ENCODE measurements at places on chromosomes 2 and 18.

- no peak for DNase-seq
These were observed 57.9 kb downstream of the COL4A3 start for GRCh38 chr2:227222292-227222691.

DNA sequence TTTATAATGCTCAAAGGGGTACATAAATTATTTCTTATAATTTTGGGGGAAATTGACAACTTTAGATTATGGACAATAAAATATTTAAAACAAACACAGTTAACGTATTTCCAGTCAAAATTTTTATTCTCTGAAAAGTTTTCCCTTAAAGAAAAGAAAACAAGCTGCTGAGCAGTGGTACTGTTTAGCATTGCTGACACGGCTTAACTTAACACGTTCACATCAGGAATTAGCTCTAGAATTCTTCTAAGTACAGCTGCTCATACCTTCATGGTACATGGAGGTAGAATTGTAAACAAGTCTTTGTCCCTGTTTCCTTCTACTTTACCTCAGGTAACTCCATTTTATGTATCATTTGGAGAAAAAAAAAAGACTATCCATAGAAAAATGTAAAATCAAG is 2.0 kb downstream of the SLC38A11 start:
- no peak for DNase-seq

DNA sequence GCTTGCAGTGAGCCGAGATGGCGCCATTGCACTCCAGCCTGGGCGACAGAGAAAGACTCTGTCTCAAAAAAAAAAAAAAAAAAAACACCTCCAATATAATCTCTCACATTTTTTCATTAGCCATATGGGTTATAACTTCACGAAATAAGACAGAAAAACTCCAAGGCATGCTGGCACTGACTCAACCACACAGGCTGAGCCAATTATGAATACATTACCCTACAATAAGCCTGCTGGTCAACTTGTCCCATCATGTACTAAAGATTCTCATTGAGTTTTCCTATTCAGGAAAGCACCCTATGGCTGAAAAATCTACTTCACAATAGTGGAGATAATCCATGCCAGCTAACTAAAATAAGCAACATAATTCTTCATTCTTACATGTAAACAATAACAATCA is 12.8 kb upstream of the MAP3K20 start:
- no peak for DNase-seq

DNA sequence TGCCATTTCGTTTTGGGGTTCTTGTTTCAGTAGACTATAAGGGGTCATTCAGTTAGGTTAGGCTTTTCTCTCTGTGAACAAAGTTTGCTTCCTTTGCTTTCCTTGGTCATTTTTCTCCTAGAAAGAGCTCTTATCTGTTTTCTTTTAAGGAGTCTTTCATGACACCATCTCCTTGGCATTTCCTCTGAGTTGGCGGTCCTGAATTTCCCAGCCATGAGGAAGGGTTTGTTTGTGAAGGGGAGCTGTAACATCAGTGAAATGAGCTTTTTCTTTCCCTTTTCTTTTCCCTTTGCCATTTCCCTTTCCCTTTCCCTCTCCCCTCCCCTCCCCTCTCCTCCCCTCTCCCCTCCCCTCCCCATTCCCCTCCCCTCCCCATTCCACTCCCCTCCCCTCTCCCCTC is 61.7 kb downstream of the MAP4K4 start:
- DNase-seq, result no peak

GRCh38 chr2:200040831-200041230 is 85.4 kb downstream of the MAIP1 start:
- no peak for DNase-seq

- DNase-seq, result no peak
These were observed 34.9 kb upstream of the HPCAL1 start for GRCh38 chr2:10267551-10268465.

GRCh38 chr18:3283908-3284307 is 22.0 kb downstream of the MYL12B start:
- DNase-seq, result no peak

GRCh38 chr2:134319596-134320254 is 65.9 kb downstream of the MGAT5 start:
- no peak for DNase-seq

- DNase-seq, result no peak
These were observed 34.7 kb upstream of the SNTG2 start for GRCh38 chr2:915979-916378.

GRCh38 chr2:188582211-188582610 is 290.5 kb downstream of the GULP1 start:
- no peak for DNase-seq

- DNase-seq, result no peak
These were observed 47.9 kb upstream of the RAB12 start for GRCh38 chr18:8561123-8561910.

DNA sequence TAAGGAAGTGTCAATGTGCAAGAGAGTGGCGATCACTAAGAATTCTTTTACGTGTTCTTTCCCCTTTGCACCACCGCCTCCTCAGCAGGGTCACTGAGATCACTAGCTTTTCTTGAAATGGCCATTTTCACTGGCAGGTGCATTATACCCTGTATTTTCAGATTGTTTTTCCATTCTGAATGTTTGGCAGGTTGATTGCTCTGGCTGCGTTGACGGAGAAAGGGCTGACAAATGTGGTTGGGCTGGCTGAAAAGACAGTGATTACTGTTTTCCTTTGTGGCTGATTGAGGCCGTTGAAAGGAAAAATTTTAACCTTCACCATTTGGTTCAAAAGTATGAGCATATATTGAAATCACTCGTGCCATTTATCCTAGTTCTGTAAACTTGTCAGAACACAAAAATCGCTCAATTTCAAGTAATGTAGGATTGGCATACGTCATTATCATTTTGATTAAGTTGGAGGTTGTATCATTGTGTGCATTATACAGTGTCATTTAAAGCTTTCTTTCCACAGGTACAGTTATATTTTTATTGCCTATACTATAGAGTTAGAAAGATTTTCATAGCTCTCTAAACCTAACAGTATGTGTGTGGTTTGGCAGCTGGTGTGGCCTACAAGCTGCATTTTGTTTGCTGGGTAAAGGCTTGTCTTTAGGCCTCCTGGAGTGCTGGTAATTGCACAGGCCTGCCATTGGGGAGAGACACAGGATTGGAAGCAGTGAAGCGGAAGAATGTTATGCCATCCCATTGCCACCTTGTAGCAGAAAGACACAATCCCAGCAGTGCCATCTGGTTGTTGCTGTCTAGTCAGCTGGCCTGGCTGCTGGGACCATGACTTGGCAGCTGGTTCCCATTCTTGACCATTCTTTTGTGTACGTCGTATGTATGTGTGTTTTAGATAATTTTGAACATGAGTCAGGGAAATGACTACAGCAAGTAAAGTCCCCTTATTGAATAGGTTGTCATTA is 36.7 kb downstream of the DYNC1I2 start:
- no peak for DNase-seq

DNA sequence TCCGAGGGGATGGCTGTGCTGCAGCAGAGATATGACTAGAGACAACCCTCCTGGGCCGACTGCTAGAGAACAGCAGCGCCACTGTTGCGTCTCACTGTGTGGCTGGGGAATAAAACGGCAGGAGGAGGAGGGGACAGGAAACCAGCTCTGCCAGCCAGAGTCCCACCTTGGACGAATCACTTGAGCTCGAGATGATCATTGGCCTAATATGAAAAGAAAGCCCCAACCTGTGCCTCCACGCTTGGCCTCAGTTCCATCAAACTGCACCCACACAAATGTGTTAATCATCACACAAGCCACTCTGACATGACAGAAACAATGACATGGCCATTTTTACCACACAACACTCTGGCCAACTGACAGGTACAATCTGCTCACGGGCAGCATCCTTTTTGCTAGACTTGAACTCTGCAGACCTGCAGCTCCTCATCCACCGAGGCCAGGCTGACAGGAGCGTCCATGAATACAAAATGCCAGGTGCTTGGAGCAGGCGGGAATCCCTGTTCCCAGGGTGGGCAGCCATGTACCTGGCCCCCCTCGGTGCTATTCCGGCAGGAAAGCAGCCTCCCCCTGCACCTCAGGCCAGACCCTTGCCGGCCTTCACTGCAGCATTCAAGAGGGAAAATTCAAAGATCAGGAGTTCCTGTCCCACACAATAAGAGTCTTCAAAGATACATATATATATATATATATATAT is 52.3 kb downstream of the PARD6G start:
- DNase-seq, result no peak

- DNase-seq, result no peak
These were observed 1519.9 kb upstream of the ACVR2A start for GRCh38 chr2:146324951-146325350.

DNA sequence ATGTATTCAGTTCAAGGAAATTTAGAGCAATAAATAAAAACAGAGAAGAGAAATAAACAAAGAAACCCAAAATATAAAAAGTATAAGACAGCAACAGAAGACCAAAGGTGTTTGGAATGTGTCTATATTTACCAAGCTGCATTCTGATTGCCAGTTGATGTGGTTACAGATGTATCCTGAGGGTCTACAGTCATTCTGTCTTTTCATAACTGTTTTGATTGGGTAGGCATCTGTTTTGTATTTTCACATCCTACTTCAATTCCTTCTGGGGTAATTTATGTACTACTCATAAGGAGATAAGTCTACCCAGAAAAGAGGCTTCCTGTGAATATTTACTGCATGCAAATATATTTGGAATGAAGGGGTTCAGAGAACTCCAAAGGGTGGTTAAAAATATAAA is 596.8 kb upstream of the GCFC2 start:
- DNase-seq, result no peak

DNA sequence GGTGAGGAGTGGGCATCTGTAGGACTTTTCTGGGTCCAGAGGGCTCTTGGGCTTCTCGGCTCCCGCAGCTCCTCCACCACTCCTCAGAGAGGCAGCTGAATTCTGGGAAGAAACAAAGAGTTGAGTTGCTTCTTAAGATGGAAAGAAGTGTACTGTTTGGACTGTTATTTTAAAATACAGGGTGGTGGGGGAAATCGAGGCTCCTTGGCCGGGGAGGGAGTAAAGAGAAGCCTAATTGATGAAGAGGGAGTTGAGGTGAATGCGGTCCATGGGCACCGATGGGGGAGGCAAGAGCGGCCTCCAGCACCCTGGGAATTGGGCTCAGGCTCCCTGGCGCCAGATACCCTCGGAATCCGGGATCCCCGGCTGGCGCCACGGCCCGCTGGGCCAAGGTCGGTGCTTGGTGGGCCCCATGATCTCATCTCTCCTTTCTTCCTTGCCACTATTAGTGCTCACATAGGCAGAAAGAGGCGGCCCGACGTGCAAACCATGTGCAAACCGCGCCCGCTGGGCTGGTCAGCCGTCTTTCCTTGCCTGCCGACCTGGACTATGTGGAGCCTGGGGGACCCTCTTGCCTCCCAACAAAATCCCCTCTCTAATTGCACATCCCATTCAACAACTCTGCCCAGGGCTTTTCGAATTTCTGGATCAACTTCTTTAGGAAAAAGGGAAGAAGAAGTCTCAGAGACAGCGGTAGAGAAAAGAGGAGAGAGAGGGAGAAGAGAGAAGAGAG is 604 bp upstream of the SIX3 start:
- DNase-seq, result no peak

DNA sequence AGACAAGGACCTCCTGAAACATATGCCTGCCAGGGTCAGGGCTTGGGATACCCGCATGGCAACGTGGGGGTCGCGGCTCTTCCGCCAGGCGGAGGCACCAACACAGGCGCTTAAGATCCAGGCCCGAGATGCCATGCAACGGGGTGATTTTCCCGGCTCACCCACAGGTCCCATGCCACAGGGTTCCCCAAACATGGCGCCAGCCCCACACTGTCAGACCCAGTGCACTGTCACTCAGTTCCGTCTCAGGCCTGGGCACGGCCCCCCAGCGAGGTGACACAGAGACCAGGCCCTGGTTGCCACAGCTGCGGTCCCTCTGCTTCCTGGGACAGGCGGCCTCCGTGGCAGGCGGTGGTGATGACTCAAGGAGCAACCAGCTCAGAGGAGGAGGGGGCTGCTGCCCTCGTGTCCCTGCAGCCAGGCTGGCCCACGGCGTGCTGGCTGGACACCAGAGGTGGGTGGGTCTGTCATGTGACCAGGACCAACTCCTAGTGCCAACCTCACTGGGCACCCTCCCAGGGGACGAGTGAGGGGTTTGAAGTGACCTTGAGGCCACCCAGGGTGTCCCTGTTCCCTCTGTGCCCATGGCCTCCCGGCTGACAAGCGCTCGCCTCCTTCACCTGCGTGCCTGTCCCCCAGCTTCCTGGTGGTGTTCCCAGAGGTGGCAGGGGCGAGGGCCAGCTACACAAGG is 4.9 kb downstream of the PDCD1 start:
- DNase-seq, result no peak

- no peak for DNase-seq
These were observed 167.8 kb upstream of the LYPD1 start for GRCh38 chr2:132837769-132838168.

- DNase-seq, result peak; percentile 32
These were observed 79.9 kb downstream of the ALK start for GRCh38 chr2:29841386-29842004.

DNA sequence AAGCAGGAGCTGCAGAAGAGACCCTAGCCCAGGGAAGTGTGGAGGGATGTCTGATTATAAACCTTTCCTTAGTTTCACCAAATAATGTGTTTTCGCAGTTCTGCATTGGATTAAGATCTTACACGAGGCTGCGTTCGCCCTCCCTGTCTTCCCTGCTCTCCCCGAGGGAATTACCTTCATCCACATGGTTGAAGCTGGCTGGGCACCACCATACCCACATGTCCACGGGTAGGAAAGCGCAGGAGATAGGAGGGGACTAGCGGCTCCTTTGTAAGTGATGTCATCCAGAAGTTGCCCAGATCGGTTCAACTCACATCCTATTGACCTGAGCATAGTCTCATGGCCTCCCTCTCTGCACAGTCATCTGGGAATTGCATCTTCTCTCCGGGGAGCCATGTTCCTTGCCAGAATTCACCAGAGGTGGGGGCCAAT is 1.1 kb downstream of the TTL start:
- DNase-seq, result peak; percentile 5

- DNase-seq, result no peak
These were observed 288.1 kb upstream of the CELF4 start for GRCh38 chr18:37853706-37854105.

DNA sequence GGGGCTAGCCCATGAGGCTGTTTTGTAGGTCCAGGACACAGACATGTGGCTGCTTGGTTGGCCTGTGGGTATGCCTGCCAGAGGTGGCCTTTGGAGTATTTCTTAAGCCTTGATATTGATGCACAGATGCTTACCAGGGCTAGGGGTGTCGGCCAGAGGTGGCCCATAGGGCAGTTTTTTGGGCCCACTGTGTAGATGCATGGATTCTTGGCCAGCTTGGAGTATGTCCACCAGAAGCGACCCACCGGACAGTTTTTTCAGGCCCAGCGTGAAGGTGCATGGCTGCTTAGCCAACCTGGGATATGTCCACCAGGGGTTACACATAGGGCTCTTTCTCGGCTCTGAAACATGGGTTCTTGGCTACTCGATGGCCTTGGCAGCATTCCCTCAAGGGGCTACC is 1199.1 kb downstream of the CNTNAP5 start:
- DNase-seq, result no peak

- no peak for DNase-seq
These were observed 56.7 kb downstream of the CWC22 start for GRCh38 chr2:179950391-179950790.

GRCh38 chr2:119290859-119291587 is 67.4 kb downstream of the STEAP3 start:
- no peak for DNase-seq

GRCh38 chr2:229173825-229174359 is 97.2 kb downstream of the PID1 start:
- DNase-seq, result no peak
